ENCODE measurements at places on chromosomes 2 and 18.

DNA sequence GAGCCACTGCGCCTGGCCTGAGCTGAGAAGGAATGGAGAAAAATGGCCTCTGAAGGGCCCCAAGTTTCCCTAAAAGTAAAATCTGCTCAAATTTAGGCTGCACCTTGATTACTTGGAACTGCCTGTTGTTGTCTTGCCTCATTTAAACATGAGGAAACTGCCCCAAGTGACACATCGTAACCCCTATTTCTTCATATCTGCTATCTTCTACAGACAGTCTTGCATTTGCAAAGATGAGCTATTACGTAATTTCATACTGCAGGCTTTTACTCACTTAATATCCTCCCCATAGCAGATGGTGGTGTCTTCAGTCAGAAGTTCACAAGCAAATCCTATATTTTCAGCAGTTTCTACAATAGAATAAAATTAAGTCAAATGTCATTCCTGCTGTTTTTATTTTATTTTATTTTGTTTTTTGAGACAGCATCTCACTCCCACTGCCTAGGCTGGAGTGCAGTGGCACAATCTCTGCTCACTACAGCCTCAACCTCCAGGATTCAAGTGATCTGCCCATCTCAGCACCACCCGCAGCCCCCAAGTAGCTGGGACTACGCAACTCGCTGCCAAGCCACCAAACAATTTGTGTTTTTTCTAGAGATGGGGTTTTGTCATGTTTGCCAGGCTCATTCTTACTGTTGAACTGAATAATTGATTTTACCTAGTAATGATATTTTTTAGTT is 45.3 kb upstream of the NARS1 start:
- DNase-seq = no peak

DNA sequence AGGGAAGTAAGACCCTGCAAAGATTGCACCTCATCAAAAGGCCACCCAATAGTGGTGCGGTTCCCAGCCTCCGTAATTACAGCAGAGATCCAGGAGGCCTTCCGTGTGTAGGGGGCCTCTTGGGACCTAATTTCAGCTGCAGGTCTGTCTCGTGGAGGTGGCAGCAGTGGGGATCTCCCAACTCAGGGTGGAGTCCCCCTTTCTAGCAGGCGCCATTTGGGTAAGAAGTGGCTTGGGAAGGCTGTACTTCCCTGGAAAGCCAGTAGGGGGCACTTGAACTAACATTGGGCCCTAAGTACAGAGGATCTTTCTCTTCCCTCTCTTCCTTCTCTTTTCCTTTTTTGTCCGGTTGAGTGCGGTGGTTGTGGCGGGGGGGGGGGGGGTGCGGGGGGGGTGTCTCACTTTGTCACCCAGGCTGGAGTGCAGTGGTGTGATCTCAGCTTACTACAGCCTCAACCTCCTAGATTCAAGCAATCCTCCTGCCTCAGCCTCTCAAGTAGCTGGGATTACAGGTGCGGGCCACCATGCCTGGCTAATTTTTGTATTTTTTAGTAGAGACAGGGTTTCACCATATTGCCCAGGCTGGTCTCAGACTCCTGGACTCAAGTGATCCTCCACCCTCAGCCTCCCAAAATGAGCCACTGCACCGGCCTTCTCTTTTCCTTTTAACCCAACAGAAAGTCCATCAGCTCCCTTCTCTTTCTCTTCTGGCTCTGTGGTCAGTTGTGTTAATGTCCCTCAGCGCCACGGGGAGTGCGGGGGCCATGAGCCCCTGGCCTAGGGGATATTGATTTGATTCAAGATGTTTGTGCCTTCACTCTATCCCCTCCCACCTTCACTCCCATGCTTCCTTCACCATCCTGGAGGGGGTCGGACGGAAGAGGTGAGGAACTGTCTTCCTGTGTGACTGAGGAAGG is 32.0 kb downstream of the CENPO start:
- peak; percentile 72 for DNase-seq

DNA sequence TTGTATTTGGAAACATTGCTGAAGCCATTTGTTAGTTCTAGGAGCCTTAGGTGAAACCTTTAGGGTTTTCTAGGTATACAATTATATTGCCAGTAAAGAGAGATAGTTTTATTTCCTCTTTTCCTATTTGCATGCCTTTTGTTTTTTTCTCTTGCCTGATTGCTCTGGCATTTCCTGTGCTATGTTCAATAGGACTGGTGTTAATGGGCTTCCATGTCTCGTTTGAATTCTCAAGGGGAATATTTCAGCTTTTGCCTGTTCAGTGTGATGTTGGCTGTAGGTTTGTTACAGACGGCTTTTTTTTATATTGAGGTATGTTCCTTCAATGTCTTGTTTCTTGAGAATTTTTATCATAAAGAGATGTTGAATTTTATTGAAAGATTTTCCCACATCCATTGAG is 1054.9 kb upstream of the NXPH2 start:
- DNase-seq = no peak

- peak; percentile 49 for DNase-seq
Measured at GRCh38 chr2:232484628-232485347, 2.8 kb downstream of the ECEL1 start.

- DNase-seq = no peak
Measured at GRCh38 chr18:26459340-26459739, 89.0 kb downstream of the KCTD1 start.

DNA sequence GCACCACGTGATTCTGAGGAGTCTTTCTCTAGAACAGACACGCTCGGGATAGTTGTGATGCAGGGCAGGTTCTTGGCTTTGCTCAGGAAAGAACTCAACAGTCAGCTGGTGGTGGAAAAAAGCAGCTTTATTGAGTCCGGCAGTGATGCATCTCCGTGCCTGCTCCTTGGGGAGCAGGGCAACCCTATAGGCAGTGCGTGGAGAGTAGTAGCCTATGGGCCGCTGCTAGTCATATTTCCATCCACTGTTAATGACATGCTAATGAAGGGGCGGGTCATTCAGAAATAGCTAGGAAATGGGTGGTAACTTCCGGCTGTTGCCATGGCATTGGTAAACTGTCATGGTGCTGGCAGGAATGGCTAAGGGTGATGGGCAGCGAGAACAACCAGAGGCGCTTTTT is 11.6 kb upstream of the ACKR3 start:
- peak; percentile 42 for DNase-seq

DNA sequence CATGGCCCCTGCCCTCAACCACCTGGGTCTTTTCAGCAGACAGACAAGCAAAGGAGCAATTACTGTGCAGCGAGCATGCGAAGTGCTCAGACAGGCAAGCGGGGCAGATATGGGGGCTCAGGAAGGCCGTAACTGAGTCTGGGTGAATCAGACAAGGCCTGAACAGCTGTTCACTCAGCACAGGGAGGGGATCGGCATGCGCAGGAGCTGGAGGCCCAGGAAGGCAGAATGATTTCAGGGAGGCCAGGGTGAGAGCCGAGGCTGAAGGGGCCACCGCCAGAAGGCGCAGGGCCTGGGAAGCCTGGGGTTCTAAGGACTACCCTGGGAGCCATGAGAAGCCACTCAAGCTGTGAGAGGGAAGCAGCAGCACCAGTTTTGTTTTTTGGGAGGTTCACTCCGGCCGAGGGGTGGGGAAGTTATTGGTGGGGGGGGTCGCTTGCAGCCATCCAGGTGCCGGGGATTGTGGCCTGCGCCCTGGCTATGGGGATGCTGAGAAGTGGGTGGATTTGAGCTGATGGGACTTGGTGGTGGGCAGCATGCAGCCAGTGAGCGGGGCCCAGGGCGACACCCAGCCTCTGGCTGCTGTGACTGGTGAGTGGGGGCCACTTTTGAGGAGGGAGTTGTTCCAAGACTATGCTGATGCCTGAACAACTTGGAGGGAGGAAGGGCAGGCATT is 132.2 kb downstream of the TSN start:
- no peak for DNase-seq
